GM23248 (cell line): ENCODE measurements at places on chromosomes 2 and 18. TPM values are rescaled to one million over a fixed set of nuclear protein-coding genes. Genes with fewer than 3 reads are reported as not detected.

GRCh38 chr2:38535744-38536506 lies 66.8 kb downstream of the HNRNPLL start:
- peak; percentile 87 for DNase-seq

DNA sequence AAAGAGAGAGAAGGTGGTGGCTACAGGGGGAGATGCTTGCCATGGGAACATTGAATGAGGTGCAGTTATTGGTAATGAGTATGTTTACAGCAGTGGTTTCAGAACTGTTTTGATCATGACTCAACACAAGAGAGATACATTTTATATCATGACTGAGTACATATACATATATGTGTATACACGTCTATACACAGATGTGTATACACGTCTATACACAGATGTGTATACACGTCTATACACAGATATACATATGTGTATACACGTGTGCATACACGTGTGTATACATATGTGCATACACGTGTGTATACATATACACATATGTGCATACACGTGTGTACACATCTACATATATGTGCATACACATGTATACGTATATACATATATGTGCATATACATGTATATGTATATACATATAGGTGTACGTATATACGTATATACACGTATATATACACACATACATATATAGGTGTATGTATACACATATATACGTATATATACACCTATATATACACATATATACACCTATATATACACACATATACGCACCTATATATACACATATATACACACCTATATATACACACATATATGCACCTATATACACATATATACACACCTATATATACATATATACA lies 518.5 kb downstream of the TSN start:
- peak; percentile 25 for DNase-seq

DNA sequence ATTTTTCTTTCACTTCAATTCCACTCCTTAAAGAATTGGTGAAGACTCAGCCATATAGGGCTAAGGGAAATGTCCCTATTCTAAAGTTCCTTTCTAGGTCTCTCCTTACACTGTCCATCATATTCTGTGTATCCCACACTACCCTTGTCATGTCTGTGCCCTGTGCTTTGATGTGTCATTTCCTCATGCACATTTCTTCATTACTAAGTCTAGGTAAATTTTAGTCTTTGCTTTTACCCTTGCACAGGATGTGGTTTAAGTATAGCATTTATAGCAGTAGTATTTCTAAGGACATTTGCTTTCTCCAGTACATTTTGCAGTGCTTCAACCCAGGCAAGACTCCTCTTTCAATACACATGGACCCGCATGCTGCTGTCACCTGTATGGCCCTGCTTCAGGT lies 221.5 kb upstream of the ACVR2A start:
- DNase-seq: no peak

DNA sequence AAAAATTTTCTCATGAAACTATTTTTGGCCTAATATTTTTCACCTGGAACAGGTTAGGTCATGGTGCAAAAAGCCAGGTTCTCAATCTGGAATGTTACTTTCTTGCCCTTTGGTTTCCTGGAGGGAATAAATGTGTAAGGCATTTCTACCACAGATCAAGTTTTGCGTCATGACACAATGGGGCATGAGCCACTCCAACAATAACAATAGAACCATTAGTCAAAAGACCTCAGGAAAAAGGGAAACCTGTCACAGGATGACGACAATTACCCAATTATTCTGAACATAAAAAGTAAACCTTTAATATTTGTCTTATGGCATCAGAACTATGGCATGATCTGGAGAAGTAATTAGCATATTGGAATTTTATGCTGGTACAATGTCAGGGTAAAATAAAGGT lies 88.2 kb upstream of the HNRNPA3 start:
- no peak for DNase-seq

- DNase-seq: no peak
Observed at GRCh38 chr18:7488571-7488970, 78.5 kb upstream of the PTPRM start.

GRCh38 chr2:47070920-47071824 lies 83.9 kb downstream of the STPG4 start:
- DNase-seq: peak; percentile 89

DNA sequence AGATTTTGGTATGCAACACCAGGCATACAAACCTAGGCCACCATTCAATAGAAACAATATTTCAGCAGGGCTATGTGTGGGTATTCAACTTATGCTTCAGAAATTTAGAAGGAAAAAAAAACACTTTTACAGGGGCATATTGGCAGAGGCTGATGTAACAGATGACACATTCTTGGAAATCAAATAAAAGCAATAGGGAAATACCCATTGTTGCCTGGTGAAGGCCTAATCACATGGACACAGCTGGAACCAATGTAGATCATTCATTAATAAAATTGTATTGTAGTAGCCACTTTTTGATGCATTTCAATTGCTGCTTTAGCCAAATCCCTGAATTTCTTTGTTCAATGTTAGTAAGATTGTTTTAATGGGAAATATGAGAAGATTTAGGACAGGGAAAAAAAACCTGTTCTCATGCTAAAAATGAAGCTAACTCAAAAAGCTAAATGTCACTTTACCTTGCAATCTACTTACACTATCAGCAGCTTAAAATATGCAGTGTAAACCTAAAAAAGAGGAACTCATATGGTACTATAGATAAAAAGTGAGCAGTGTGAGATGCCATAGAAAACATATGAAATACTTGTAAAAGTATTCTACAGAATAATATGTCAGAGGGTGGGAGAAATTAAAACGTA lies 289.4 kb downstream of the ZEB2 start:
- DNase-seq: peak; percentile 57

DNA sequence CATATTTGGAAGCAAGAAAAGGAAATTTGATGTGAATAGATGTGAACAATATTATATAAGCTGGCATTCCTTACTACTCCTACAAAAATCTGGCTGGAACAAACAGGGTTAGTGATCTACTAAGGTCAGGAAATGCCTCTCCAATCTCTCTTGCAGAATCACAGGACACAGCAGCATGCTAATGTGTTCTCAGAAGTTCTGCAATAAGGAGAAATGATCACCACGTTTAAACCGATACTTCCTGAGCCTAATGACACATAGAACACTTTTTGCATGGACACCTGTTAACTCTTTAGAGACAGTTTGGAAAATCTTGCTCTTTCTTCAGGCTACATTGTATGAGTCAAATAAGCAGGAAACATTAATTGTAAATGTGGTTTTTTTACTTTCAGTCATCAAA lies 89.6 kb upstream of the MAP3K20 start:
- DNase-seq: peak; percentile 43

GRCh38 chr18:44464398-44465180 lies 216.1 kb upstream of the SETBP1 start:
- peak; percentile 60 for DNase-seq

DNA sequence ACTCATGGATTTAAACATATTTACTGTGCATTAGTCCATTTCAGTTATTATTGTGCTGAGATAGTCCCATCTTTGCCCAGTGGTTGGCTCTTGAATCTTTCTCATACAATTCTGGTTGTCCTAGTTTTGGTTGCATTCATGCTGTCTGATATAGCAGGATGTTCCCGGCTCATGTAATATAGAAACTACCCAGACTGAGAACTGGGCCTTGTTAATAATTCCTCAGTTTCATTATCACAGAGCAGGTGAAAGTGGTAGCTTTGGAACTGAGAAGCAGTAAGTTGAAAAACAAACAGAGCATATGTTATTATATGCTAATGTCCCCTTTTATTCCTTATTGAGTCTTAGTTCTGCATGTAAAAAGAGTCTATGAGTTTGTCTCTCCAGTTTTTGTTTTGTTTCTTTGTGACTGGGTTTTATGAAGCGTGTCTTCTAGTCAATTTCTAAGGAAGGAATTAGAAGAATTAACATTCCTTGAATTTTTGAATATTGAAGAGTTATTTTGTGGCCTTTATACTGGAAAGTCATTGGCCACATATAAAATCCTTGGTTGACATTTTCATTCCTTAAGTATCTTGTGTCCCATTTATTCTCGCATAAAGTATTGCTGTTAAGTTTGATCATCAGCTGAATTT lies 43.3 kb downstream of the EIF5B start:
- no peak for DNase-seq

DNA sequence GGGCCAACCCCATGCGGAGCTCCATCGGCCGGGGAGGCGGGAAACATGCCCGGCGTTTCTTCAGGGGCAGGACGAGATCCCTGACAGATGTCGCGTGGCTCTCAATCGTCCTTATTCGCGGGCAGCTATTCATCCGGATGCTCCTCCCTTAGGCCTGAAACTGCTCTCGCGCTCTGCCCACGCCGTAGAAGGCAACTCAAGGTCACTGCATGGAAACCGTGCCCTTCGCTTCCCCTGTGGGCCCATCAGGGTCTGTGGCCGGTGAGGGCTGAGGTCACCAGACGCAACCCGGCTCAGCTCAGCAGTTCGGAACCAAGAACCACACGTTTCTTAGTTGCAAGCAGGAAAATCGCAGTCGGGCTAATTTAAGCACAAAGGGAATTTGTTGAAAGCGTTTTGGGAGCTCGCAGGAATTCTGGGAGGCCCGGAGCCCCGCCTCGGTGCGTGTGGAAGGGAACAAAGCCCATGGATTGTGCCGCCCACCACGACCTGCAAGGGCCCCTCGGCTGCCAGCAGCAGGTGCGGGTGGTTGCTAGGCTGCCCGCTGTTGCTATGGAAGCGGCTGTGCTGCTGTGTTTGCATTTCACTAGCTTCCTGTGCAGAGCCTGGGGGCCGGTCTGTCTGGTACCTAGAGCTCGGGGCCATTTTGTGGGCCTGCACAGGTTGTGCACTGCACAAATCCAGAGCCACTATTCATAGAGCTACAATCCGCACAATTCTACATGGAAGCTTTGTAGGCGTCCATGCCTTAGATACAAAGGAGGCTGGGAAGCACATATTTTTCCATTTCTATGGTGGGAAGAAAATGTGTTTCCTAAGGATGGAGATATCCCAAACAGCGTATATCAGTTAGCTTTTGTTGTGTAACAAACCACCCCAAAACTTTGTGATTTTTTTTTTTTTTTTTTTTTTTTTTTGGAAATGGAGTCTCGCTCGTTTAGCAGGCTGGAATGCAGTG lies 6.0 kb upstream of the ALLC start:
- peak; percentile 63 for DNase-seq

DNA sequence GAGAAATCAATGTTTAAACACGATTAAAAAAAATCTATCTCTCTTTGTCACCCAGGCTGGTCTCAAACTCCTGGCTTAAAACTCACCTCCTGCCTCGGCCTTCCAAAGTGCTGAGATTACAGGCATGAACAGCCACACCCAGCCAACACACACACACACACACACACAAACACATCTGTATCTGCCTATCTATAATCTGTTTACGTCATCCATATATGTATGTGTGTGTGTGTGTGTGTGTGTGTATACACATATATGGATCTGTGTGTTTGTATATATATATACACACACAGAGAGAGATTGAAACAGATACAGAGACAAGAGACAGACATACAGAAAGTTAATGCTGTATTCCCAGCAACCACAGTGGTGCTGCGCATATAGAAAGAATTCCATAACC lies 497.1 kb downstream of the DSC3 start:
- DNase-seq: no peak

- DNase-seq: no peak
Observed at GRCh38 chr2:135162377-135162776, 110.3 kb downstream of the RAB3GAP1 start.

DNA sequence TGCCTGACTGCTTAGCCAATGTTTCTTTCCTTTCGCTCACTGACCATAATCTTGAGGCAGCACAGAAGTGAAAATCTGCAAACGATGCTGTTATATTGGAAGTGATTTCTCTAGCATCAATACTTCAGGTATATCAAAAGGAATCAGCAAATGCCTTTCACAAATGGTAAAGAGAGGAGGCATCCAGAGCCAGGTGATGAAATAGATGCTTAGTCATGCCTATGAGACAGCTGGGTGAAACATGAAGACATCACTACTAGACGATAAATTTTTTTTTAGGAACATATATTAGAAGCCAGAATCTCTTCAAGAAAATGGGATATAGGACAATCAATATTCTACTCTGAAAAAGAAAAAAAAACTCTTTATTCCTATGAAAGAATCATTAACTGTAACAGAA lies 249.2 kb upstream of the SLC39A10 start:
- peak; percentile 66 for DNase-seq

The GALR1 gene
- not detected in 2 replicates for total RNA-seq

The TDRD15 gene
- total RNA-seq: not detected in 2 replicates

The SETBP1 gene
- 4.1 and 5.2 TPM in 2 replicates for total RNA-seq

The ASPRV1 gene
- total RNA-seq: under 0.01 and 0.86 TPM in 2 replicates

The BMP10 gene
- not detected in 2 replicates for total RNA-seq

The NRBP1 gene
- 145 and 165 TPM in 2 replicates for total RNA-seq

The INPP5D gene
- not detected in 2 replicates for total RNA-seq

The KCNJ13 gene
- total RNA-seq: not detected in 2 replicates

The RSAD2 gene
- not detected in 2 replicates for total RNA-seq

The CD302 gene
- total RNA-seq: 8.0 and 13.9 TPM in 2 replicates

The PLCD4 gene
- 0.51 and 1.3 TPM in 2 replicates for total RNA-seq
